ENCODE measurements at places on chromosomes 5 and 9.

DNA sequence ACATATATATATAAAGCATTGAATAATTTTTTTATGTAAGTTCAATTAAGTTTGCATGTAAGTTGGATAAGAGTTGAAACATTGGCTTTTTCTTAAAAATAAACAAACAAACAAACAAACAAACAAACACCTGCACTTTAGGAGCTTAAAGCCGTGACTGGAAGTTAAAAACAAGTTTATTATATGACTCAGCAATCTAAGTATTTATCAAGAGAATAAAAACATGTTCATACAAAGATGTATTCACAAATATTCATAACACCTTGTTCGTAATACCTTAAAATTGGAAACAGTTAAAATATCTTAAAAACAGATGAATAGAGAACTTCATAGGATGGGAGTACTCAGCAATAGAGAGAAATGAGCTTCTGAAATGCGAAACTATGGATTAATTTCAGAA is 61.5 kb upstream of the ANXA1 start:
- DNase-seq: no peak

DNA sequence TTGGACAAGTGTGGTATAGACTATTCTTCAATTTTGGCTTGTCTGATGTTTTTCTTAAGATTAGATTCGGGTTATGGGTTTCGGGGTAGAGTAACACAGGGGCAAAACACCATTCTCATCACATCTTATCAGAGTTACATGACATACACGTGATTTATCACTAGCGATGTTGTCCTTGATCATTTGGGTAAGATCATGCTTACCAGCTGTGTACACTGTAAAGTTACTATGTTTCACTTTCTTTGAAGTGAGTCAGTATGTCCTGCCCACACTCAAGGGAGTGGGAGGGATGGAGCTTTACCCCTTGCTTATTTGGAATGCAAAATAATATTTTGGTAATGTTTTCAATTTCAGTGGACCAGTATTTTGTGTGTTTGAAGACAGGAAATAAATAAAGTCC is 101.8 kb upstream of the TAF11L2 start:
- no peak for DNase-seq

GRCh38 chr9:36961051-36961450 is 73.0 kb downstream of the PAX5 start:
- no peak for DNase-seq

DNA sequence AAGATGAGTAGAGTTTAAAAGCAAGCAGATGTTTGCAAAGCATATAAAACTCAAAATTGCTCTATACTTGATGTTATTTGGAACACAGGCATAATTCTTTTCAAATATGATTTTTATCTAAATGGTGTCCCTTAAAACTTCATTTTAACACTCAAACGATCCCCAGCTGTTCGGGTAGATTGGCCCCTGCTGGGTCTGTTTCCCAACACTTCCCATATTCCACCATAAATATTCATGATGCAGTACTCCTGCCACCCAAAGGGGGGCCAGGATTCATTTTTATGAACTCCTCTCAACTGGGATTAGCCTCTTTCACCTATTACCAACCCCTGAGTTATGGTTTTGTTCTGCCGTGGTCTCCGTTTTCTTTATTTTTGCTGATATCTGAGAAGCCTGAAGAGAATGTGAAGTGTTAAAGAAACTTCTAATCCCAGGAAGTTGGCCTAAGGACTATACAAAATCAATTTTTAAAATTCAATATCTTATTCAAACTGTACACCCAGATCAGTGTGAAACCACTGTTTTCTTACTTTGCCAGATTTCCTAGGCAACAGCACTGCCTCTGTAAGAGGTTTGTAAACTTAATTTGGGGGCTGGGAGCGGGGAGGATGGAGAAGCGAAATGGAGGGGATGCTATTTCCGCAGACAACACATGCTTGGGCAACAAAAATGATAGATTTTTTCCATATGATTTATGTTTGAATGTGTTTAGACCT is 384.1 kb downstream of the DMRT2 start:
- no peak for DNase-seq

DNA sequence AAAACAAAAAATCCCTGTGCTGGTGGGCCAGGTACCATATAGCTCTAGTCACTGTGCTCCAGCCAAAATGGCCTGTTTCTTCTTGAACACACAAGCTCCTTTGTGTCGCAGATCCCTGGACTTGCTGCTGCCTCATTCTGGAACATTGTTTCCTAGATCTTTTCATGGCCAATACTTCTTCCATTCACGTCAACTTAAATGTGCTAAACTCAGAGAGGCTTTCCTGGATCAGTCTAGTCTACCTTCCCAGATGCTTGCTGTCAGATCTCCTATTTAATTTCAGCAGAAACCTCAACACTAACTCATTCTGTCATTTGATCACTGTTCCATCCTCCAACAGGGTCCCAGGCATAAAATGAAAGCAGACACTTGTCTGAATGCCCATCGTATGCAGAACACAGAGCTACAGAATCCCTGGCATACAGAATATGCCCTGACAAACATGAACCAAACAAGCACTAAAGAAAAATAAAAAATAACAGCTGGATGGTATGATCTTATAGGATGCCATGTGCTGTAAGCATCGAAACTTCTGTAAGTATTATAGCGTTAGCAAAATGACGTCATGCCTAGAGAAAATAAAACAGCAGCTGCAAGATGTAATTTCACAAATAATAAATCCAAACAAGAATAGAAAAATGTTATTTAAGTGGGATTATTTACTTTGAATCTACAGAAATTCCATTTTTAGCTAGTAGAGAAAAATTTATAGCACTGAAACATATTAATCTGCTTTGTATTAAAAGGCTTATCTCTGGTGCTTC is 403.7 kb upstream of the DAP start:
- DNase-seq: no peak

DNA sequence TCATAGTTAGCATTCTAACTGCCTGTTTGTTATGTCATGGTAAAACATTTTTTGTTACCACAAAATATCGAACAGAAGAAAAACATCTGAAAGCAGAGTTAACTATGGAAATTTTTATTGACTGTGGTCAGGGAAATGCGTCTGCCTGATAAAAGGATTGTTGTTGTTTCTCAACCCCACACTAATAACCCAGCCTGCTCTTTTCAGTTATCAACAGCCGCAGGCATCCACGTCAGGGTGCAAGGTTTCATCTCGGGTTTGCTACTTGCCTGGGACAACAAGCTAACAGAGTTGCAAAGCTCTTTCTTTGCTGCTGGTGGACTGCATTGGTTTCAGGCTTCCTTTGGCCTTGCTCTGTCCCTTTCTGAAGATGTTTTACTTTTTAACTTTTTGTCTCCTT is 969.2 kb downstream of the CDH18 start:
- DNase-seq: no peak

DNA sequence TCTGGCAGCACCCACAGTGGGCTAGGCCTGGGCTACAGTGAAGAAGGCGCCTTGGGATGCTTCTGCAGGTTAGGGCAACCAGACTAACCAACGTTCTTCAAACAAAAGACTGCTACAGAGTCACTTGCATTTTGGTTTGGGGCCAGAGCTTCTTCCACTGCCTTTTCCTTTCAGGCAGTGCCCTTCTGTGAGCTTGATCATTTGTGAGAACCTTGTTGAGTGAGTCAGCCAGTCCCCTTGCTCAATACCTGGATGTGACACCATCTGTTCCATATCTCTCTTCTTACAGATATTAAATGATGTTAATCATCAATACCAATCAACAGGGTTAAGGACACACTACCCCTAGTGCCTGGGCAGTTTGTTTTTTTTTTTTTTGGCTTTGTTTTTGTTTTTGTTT is 46.5 kb upstream of the VDAC1 start:
- no peak for DNase-seq

GRCh38 chr5:181189363-181189961 is 15.5 kb downstream of the TRIM7 start:
- no peak for DNase-seq

DNA sequence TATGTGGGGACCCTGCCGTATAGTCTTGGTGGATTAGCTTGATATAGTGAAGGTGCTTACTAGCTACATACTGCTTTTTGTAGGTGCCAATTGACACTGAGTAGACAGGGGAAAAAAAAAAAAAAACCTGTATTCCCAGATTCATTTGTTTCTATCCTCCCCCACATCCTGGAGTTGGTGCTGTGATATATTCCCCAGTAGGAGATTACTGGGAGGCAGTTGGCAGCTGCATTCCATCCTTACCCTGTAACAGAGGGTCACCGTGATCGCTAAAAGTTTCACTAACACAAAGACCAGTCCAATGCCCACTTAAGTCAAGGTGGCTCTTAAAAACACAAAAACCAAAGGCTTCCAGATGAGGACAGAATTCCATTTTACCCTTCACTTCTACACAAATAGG is 27.4 kb upstream of the TOMM5 start:
- no peak for DNase-seq

GRCh38 chr9:14909961-14910805 is at the start of gene FREM1:
Gene FREM1, minus strand, starts transcription at chr9:14910428. Its CDS starts 41,451 bp downstream, at chr9:14868977.
- no peak for DNase-seq

DNA sequence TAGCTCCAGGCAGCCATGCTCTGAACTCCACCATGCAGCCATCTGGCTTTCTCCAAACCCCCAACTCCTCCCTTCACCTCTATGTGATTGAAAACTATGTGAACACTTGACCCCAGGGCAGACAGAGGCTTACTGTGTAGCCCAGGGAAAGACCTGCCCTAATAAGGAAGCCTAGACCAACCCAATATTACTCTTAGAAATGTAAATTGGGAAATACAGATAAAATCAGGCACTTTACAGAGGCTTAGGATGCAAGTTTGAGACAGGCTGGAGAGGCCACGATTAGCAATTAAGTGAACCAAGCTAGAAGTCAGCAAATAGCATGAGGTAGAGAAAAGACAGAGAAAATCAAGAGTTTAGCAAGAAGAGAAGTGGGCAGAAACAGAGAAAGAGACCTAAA is 141.7 kb upstream of the ABCA1 start:
- no peak for DNase-seq

DNA sequence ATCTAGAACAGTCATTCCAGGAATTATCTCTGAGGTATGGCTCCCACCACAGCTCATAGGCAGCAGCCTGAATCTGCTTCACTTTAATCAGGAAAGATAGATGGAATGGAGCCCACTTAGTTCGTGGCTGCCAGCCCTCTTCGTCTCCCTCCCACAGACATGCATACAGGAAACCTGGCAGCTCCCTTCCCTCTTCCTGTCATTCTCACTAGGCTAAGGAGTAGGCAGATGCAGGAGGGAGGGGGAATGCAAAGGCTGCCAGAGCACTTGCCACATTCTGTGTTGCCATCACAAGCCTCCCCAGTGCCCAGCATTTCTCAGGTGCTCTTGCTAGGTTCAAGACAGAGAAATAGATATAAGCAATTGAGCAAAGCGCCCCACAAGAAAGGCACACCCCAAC is 378.9 kb downstream of the ELAVL2 start:
- no peak for DNase-seq

DNA sequence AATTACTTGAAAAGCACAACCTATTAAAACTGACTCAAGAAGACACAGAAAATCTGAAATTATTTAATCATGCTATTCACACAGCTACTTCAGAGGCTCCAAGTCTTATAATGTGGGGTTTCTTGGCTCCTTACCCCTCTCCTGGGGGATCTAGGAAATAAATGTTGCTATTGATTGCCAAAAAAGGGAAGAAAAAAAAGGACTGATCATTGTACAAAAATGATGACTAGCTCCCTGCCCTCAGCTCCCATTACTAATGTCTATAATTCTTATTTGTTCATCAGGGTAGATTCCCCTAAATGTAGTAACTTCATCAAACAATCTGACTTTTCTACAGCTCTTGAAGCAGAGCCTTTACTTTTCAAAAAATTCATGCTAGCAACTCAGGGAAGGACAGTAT is 3.3 kb upstream of the SMC5 start:
- DNase-seq: no peak

DNA sequence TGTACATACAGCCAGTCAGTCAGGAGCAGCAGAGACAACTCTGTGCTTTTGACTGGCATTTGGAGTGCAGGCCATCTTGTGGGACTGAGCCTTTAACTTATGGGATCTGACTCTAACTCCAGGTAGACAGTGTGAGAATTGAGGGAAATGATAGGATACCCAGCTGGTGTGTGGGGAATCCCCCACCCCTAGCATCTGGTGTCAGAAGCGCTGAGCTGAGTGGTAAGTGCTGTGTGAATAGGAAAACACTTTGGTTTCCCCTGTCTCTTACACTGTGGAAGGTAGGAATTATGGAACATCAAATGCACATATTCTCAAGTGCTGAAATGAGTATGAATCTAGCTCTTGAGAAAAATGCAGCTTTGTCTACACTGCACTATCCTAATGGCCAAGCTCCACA is 43.9 kb downstream of the CCDC125 start:
- DNase-seq: no peak

GRCh38 chr9:85577353-85577952 is 164.3 kb downstream of the AGTPBP1 start:
- no peak for DNase-seq

DNA sequence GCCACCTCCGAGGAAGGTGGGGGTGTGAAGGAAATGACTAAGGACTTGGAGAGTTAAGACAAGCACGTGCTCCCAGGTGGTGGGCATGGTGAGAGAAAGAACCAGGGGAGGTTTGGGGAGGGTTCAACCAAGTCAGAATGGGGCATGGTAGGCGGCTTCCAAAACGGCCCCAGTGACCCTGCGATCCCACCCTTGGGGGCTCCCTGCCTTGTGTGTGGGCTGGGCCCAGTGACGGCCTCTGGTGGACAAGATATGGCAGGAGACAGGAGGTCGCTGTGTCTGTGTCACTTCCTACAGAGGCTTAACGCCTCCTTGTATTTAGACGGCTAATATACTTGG is 51.3 kb upstream of the IRX4 start:
- DNase-seq: no peak

DNA sequence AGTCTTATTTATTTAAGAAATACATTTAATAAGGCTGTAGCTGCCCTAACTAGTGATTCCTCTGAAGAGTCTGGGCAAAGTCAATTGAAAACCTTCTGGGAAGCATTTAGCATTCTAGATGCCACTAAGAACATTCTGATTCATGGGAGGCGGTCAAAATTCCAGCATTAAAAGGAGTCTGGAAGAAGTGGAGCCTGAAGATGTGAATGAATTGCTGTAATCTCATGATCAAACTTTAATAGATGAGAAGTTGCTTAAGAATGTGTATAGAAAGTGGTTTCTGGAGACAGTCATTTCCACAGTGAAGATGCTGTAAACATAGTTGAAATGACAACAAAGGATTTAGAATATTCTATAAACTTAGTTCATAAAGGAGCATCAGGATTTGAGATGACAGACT is 61.4 kb downstream of the WDR41 start:
- no peak for DNase-seq

DNA sequence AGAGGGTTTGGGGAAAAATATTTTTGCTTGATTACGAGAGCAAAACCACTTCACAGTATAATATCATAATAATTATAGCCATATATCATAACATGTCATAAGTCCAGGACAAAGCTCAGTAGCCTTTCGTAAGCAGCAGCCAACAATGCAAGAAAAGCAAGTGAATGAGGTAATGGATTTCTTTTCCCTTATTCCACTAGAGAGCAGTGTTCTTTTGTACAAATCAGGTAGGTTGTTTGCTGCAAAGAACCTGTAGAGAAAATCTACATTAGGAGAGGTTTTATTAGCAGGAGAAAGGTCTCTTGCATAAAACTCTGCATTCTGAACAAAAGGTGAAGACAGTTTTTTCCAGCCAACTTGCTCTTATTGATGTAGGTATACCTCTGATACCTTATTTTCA is 1033.4 kb downstream of the TLE4 start:
- no peak for DNase-seq
